Erythroblast (primary cell): ENCODE measurements at places on chromosomes 5 and 9.

DNA sequence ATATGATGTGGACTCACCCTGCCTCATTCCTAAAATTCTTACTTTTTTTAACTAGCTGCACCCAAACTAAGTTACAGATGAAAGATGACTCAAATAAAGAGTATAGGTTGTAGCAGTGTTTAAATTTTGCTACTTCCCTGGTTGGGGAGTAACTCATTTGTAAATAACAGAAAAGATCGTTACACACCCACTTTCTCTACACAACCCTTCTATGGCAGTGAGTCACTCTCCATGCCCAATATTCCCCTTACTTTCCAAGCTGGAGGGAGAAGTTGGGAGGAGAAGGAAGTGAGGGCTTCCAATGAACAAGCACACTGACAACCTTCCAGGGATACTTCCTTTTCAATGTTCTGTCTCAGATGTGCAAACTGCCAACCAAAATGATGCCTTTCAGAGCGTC is 1.9 kb downstream of the RASEF start:
- DNase-seq: no peak

GRCh38 chr5:89946508-89946907 is 463.0 kb downstream of the CETN3 start:
- no peak for DNase-seq

DNA sequence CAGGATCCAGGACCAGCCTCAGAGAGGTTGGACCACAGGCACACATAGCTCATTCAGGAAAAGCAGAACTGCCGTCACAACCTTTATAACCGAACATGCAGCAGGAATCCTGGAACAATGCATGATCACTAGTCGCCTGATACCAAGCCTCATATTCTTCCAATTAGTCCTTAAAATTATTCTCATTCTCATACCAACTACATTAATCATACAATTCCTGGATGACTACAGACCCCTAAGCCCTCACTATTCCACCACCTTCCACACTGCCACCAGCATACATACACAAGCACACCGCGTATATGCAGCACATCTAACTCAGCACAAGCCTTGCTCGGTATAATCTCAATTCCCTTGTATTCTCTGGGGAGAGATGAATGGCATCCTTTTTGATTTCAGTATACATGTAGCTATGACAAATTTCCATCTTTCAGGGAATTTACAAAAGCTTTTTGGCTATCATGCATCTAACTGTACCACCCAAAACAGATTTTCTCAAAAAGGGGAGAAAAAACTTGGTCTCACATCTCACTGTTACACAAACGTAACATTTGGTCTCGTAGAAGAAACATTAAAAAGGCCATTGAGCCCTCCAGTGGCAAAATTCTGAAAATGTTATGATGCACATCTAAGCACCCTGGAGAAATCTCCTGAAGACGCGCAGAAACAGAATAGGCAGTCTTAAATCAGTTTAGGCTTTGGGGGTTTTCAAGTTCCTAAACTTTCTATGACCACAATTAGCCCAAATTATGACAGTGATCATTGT is 46.2 kb downstream of the MCTP1 start:
- DNase-seq: peak; percentile 7

- no peak for DNase-seq
Observed at GRCh38 chr5:95925378-95925744, 36.3 kb downstream of the ELL2 start.

GRCh38 chr5:39730006-39730405 is 305.2 kb upstream of the DAB2 start:
- DNase-seq: no peak

DNA sequence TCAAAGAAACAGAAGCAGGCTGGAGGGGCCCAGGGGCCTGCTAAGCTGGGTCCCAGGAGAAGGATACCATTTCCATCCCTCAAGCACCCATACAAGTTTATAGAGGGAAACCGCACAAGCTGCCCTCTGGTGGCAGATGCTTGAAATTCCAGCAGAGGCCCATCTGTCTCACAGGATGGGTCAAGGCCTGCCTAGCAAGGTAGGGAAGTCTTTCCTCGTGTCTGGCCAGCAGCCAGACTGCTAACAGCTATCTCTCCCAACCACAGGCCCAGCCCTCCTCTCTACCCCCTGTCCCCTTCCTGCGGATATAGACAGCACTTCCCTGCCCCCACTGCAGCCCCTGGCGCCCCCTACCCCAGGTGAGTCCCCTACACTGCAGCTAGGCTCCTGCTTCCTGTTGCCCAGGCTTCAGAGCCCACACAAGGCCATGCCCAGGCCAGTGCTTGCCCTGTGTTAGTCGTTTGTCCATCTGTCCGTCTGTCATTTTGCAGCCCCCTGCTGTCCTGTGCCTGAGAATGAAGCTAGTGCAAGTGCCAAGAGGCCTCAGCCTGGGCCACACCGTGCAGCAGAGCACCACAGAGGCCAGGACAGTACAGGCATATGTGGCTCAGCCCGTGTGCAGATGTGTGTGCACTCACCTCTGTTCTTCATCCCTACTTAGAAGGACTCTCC is 26.2 kb downstream of the TCF7 start:
- DNase-seq: peak; percentile 89

- no peak for DNase-seq
Observed at GRCh38 chr5:179326122-179326927, 18.9 kb downstream of the ADAMTS2 start.

DNA sequence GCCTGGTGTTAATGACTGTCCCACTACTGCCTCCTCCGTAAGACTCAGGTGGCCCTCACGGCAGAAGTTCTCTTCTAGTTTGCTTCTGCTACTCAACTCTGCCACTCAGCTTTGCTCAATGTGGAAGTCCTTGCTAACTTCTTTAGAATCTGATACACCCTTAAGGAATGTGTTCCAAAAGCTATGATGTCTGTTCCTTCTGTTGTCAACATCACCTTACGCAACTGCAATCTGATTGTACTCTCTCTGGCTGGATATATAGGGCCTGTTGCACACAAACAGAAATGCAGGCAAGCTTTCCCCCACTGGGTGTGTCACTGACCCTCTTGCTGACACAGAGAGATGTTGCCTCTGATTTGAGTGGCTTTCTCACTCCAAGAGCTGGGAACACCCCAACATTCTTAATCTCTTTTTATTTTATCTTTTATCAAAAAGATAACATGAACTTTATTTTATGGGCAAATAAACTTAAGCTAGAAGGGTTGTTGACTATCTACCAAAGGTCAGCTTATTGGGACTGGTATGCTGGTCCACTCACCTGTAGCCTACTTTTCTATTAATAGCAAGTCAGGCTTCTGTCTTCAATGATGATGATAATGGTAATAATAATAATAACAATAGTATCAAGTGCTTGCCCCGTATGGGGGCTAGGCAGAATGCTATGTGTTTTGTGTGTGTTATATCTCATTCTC is 25.2 kb downstream of the TMEM252 start:
- no peak for DNase-seq

- DNase-seq: peak; percentile 77
Observed at GRCh38 chr9:20624201-20625002, 2.1 kb upstream of the MLLT3 start.

DNA sequence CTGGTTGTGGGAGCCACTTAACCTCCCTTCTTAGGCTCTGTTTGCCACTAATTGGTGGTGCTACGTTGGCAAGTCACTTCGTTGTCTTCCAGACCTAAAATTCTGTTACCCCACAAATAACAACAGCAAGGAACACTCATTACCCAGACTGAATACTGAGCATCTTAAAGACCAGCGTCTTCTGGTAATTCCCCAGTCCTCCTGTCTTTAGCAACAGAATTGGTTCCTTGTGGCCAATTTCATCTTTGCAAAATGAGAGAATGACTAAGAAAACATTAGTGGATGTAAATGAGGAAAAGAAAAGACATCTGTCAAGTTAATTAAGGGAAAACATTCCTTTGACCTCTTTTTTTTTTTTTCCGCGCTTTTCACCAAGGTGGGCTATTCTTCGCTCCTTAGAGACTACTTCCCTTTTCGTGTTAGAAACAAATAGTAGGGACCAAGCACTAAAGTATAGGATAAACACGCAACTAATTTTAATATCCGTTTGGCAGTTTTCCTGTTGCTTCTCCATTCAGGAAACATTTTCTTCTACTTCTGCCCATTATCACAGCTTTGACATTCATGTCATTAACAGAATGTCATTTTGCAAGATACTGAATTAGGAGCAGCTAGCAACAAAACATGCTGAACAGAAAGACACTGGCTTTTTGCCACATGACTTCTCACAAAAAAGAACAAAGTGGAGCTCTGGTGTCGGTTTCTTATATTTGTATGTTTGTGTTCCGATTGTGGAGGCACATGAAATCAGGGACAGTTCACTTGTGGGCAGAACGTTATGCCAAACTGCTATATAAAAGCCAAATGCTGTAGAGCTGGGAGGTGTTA is 154.2 kb downstream of the CD180 start:
- DNase-seq: no peak

- no peak for DNase-seq
Observed at GRCh38 chr9:135315572-135315971, 164.0 kb upstream of the PPP1R26 start.

GRCh38 chr5:141630570-141631140 is 6.0 kb downstream of the HDAC3 start:
- no peak for DNase-seq

GRCh38 chr5:139808481-139809330 is 13.1 kb downstream of the PSD2 start:
- peak; percentile 30 for DNase-seq

DNA sequence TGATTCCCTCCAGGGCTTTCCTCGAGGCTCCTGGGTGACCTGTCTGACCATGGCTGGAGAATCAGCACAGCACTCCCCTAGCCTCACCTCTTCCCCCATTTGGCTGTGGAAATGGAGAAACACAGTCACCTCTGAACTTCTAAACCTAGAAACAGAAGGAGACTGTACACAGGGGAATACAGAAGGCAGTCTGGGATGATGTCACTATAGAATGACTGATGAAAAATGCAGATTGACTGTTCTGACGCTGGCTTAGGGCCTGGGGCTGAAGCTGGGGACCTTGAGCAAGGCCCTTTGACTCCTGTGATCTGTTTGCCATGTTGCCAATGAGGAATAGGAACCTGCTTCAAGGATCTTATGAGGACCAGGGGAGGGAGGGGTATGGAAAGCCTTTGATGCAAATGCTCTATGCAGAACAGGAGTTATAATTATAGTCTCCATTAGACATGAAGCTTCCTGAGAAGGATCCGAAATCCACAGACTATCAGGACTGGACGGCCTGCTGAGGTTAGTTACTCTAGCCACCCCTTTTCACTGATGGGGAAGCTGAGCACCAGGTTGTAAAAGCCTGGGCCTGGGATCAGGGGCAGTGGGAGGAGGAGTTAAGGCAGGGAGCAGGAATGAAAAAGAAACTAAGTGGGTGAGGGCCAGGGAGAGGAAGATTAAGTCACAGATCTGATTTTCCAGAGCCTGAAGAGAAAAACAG is 24.4 kb upstream of the ANXA6 start:
- no peak for DNase-seq

GRCh38 chr9:104984948-104985347 is 57.0 kb upstream of the ABCA1 start:
- peak; percentile 27 for DNase-seq

GRCh38 chr5:135246923-135247795 is 151.9 kb downstream of the MACROH2A1 start:
- peak; percentile 29 for DNase-seq

DNA sequence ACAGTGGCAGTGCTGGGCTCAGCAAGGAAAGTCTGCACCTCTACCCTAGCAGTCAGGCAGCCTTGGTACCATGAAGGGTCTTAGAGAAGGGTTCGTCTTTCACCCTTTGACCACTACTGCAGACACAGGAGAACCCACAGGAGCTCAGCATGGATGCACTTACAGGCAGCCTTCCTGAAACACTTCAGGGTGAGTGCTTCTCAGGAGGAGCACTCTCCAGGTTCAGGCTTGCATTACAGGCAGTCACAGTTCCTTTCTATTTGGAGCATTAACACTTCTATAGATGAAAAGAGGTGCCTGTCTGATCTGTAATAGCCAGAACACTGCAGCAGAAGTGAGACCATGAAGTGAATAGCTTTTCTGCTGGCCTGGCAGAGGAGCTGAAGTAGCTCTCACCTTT is 8.7 kb upstream of the CYLC2 start:
- no peak for DNase-seq

DNA sequence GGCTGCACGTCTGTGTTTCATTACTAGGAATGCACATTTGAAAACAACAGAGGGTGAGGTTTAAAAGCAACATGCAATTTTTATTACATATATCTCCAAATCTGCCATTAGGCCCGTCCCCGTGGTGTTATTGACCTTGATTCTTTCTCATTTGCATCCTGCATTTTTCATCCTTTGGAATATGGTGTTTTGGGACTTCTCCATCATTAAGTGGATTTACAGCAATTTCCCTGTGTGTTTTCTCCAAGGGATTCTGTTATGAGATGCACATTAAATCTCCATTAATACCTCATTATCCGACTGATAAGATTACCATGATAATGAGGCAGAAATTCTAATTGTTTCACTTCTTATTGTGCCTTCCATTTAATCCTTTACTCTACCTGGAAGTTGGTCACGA is 117.6 kb downstream of the GAPVD1 start:
- DNase-seq: no peak

DNA sequence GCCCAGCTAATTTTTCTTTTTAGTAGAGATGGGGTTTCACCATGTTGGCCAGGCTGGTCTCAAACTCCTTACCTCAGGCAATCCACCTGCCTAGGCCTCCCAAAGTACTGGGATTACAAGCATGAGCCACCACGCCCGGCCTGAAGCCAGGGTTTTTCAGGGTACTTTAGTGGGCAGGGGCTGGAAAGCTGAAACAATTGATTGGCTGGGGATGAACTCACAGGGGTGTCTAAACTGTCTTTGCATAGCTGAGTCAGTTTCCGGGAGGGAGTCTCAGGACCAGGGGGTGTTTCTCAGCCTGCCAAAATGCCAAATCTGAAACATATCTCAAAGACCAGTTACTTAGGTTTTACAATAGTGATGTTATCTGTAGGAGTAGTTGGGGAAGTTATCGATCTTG is 46.1 kb downstream of the PRUNE2 start:
- DNase-seq: no peak

- no peak for DNase-seq
Observed at GRCh38 chr5:81326554-81326953, 25.2 kb downstream of the ZCCHC9 start.

- DNase-seq: no peak
Observed at GRCh38 chr5:131615957-131616356, 19.1 kb downstream of the RAPGEF6 start.

DNA sequence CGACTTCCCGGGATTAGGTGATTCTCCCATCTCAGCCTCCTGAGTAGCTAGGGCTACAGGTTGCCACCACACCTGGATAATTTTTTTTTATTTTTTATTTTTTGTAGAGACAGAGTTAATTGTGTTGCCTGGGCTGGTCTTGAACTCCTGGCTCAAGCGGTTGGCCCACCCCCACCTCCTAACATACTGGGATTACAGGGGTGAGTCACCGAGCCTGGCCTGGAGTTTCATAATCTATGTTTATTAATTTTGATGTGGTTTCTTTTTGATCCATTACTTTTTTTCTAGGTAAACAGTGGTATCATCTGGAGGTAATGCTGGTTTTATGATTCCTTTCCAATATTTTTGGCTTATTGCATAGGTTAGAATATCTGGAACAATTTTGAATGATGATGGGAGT is 54.2 kb downstream of the KIAA1958 start:
- DNase-seq: no peak

- DNase-seq: no peak
Observed at GRCh38 chr5:75610201-75610600, 1.1 kb upstream of the ANKDD1B start.

GRCh38 chr9:110355911-110356310 is 18.2 kb upstream of the TXNDC8 start:
- DNase-seq: no peak

- DNase-seq: no peak
Observed at GRCh38 chr5:55219770-55220169, 7.3 kb downstream of the MCIDAS start.

GRCh38 chr5:52989781-52990527 is 802 bp downstream of the ITGA2 start:
- no peak for DNase-seq

- DNase-seq: no peak
Observed at GRCh38 chr5:10545084-10545483, 18.8 kb upstream of the ANKRD33B start.
